ENCODE measurements at places on chromosomes 5 and 9.

GRCh38 chr5:37005252-37005651 is 128.7 kb downstream of the NIPBL start:
- peak; percentile 5 for DNase-seq

DNA sequence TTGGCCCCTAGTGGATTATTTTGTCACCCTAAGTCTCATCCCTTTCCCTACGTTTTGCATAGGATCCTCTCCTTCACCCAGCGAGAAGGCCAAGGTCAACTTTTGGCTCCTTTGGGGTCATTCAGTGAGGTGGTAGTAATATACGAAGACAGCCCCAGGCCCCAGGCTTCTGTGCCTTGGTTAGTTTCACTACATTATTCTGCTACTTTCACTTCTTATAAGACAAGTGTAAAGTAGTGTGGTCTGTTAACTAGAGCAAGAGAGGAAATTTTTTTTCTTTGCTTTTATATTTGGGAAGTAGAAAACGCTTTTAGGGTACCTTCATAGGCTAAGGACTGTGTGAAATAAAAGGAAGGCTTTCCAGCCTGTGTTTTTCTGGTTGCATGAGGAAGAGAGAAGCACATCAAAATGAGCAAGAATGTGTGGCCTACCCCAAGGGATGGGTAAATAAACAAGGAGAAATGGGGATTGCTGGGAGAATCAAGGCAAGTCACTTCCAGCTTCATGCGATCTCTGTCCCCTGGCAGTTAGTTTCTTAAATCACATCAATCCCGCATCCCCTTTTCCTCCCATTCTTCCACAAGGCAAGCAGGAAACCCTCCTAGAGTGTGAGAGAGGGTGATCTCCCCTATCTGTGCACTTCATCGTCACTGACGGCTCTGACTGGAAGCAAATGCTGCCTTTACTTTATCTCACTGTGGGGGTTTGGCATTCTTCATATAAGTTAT is 677.0 kb upstream of the WWC1 start:
- no peak for DNase-seq

DNA sequence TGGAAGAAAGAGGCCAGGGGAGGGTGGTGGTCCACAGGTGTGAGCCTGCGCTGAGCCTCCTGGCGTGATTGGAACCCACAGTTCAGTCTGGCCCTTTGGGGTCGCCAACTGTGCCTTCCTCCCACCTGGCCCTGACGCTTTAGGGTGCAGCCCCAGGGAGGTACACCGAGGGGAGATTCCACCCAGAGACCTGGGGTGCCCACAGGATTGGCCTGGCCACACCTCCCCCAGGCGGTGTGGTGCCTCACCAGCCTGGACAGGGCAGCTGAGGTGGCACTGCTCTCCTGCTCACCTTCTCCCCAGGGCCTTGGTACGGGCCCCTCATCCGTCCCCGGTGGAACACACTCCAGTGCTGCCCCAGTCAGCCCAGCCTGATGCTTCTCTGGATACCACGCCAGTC is 1.0 kb upstream of the CLIC3 start:
- no peak for DNase-seq

DNA sequence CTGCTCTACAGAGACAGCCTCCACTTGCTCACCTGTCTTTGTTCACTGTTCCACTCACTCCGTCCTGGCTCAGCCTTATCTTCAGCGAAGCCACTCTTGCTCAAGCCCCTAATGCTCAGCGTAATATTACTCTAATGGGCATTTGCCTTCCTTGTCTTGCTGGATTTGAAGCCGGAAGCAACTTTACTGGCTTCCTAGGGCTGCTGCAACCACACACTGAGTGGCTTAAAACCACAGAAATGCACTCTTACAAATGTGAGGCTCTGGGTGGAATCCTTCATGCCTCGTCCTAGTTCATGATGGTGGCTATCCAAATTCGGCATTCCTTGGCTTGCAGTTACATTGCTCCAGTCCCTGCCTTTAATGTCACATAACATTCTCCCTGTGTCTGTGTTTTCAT is 85.5 kb upstream of the MARCHF11 start:
- no peak for DNase-seq

GRCh38 chr5:179397516-179397915 is 52.3 kb upstream of the ADAMTS2 start:
- DNase-seq, result no peak

GRCh38 chr9:117303643-117304230 is 111.1 kb downstream of the ASTN2 start:
- no peak for DNase-seq

- DNase-seq, result no peak
These were observed 398.7 kb downstream of the EBF1 start for GRCh38 chr5:158701007-158701391.

DNA sequence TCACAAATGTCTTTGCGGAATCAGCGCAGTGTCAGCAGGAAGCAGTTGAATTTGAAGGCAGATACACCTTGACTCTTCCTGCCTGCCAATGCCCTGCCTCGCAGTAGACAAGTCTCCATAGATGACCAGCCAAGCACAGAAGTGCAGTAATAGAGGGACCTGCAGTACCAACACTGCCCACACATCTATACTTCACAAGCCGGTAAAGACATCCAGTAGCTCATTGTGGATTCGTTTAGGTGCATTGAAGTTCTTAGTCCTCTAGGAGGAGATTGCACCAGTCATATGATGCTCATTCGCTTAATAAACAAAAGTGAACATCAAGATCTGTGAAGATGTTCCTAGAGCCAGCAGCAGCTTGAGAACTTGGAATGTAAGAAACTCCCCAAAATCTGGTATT is 7.1 kb upstream of the IFNA2 start:
- DNase-seq, result no peak

All from fibroblast of skin of left quadriceps (primary cell).